Thoracic aorta endothelial cell (primary cell): ENCODE measurements at places on chromosomes 5 and 9. TPM values are rescaled to one million over a fixed set of nuclear protein-coding genes. Genes with fewer than 3 reads are reported as not detected.

OLFML2A gene
- 0.07 TPM in 1 of 2 replicates, not detected in the other for total RNA-seq

ZNF608 gene
- total RNA-seq, result 14.6 and 21.0 TPM in 2 replicates

FBP2 gene
- not detected in 2 replicates for total RNA-seq

COL5A1 gene
- total RNA-seq, result 51.0 and 109 TPM in 2 replicates

CLIC3 gene
- total RNA-seq, result 0.14 and 0.27 TPM in 2 replicates

FAM78A gene
- total RNA-seq, result 4.7 and 5.7 TPM in 2 replicates

ANGPTL2 gene
- 13.7 and 22.1 TPM in 2 replicates for total RNA-seq

COL15A1 gene
- total RNA-seq, result not detected in 2 replicates

FAM221B gene
- not detected in 2 replicates for total RNA-seq

QRFP gene
- total RNA-seq, result not detected in 2 replicates

SERF1A gene
- 10.2 and 15.4 TPM in 2 replicates for total RNA-seq
